ENCODE measurements at places on chromosomes 4 and X.
A peak's percentile ranks its signal among the peaks of the same experiment; 100 is the strongest.

DNA sequence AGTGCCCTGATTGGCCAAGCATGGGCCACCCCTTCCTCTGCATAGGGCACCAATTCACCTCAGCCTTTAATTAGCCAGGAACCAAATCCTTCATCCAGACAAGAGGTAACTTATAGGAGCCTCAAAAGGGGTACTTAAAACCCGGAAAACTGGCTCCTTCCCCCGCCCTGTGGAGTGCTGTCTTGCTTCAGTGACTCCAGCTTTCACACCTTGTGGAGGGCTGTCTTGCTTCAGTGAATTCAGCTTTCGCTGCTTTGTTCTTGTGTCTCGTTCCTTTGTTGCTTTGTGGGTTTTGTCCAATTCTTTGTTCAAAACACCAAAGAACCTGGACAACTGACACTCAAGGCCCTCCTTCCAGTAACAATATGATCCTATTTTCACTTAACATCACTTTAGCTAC is 82.2 kb upstream of the FRG1 start:
- no peak for DNase-seq

GRCh38 chrX:30887288-30887687 is 1.8 kb downstream of the TAB3 start:
- no peak for DNase-seq

- DNase-seq, result no peak
Observed at GRCh38 chr4:18578307-18578706, 556.8 kb upstream of the LCORL start.

DNA sequence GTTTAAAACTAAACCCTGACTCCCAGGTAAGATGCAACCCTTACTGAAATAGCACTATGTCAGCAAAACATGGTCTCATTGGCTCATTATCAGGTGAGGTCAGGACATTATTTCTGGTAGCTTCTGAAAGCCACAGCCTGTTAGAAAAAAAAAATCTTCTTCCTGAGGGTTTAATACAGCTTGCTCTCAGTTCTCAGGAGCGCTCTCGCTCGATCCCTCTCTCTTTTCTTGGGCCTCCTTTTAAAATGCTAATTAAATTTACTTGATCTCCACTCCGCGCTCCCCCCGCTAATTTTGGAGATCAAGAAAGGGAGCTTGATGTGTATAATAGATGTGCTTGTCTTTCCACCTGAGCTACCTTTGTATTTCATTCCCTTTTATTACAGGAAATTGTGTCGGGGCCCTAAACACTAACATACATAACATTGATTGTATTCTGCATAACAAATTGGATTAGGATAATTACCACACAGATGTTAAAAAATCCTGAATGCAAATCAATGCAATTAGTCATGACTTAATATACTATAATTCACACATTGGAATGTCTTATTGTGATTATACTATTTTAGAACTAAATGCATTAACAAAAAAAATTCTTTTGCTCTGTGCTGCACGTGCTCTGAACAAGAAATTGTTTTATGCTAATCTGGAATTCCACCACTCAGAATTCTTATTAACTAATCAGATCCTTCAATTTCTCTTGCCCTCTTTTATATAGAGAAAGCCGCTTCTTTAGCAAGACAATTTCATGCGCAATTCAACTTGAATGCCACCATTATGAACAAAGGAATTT is 101.6 kb upstream of the TEX13D start:
- no peak for DNase-seq

DNA sequence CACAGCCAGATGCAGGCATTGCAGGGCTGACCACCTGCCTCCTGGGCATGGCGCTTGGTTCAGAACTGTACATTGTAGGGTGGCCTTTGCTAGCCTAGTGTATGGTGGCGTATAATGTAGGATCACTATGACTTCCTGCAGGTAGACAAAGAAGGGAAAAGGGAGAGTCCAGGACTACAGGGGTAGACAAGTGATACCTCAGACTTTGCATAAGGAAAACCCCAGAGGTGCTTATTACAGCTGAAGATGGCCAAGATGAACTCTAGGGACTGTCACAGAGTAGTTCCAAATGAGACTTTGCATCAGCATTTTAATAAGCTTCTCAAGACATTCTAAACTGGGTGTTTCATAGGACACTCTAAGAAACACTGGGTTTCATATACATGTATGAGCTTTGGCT is 116.4 kb upstream of the PUDP start:
- no peak for DNase-seq

- no peak for DNase-seq
Observed at GRCh38 chr4:83651846-83652245, 115.9 kb downstream of the GPAT3 start.

DNA sequence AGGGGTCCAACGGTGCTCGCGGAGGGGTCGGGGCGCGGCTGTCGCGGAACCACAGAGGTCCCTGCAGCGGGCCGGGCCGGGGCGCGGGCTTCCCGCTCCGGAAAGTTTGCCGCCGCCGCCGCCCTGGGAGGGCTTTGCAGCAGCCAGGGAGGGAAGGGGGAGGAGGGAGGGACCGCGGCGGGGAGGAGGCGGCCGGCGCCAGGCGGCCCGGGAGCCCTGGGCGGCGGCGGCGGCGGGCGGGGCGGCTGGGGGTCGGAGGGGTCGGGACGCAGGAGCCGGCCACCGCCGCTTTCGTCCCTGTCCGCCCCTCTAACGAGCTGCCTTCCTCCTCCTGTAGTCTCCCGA is 375 bp downstream of the FGFR3 start:
- peak; percentile 58 for DNase-seq

GRCh38 chr4:175562542-175562941 is 249.5 kb downstream of the GPM6A start:
- no peak for DNase-seq

DNA sequence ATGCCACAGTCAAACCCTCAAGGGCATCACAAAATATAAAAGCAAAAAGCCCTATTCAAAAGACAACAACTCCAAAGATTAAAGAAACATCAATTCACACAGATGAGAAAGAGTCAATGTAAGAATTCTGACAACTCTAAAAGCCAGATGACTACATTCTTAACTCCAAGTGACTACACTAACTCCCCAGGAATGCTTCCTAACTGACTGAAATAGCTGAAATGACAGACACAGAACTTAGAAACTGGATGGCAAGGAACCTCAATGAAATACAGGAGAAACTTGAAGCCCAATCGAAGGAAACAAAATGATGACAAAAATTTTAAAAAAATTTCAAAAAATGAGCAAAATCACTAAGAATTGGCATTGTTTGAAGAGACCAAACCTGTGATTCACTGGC is 1047.6 kb upstream of the PCDH10 start:
- DNase-seq, result no peak

DNA sequence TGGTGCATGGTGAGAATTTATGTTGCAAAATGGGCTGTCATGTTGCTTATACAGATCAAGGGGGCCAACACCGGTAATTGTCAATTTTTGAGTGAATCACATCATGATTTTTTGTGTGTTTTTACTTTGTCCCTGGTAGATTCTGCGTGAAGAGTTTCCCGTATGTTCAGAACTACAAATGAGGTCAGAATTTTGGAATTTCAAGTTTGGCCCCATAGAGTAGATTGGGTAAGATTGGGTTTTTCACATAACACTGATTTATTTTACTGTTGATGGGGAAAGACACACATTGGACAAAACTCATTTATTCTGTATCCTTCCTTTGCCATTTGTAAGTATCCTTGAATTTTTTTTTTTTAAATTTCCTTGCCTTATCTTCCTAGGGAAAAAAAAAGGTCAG is 158.5 kb upstream of the MXRA5 start:
- no peak for DNase-seq

DNA sequence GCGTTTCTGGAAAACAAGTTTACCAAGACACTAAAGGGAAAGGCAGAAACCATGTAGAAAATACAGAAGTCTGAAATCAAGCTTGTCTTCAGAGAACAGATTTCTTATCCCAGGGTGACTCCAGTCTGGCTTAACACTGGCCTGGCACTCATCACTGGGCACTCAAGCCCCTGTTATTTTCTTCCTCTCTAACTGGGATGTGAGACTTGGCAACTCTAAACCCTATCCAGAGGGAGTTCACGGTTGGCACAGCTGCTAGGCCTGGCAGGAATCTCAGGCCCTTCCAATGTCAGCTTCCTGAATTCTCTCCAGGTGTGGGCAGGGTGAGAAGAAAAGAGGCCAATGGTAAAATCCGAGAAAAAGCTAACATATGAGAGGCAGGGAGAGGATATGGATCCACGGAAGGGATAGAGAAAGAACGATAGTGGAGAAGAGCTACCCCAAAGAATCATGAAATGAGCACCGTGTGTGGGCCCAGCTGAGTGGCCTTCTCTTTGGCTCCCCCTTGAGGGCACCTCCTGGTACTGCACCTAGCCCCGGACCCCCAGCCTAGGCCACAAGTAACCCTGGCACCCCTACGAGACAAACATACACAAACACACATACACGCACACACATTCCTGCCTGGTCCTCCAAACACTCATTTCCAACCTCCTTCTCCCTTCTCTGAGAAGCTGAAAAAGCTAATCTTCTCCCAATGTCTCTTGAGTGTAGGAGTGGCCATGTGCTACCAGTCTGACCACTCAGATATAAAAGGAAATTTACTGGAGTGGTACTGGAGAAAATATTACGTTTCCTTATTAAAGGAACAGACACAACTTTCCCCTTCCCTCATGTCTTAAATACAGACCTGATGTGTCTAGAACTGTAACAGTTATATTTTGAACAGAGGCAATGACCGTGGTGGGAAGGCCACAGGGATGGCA is 16.6 kb upstream of the PTCHD1 start:
- peak; percentile 41 for DNase-seq

GRCh38 chrX:55907968-55908607 is 190.5 kb downstream of the RRAGB start:
- no peak for DNase-seq

GRCh38 chr4:163548481-163549243 is 54.2 kb downstream of the TMA16 start:
- no peak for DNase-seq

GRCh38 chr4:84159762-84160161 is 339.3 kb downstream of the NKX6-1 start:
- peak; percentile 37 for DNase-seq

GRCh38 chrX:45667666-45668065 is 467.0 kb upstream of the DIPK2B start:
- no peak for DNase-seq

DNA sequence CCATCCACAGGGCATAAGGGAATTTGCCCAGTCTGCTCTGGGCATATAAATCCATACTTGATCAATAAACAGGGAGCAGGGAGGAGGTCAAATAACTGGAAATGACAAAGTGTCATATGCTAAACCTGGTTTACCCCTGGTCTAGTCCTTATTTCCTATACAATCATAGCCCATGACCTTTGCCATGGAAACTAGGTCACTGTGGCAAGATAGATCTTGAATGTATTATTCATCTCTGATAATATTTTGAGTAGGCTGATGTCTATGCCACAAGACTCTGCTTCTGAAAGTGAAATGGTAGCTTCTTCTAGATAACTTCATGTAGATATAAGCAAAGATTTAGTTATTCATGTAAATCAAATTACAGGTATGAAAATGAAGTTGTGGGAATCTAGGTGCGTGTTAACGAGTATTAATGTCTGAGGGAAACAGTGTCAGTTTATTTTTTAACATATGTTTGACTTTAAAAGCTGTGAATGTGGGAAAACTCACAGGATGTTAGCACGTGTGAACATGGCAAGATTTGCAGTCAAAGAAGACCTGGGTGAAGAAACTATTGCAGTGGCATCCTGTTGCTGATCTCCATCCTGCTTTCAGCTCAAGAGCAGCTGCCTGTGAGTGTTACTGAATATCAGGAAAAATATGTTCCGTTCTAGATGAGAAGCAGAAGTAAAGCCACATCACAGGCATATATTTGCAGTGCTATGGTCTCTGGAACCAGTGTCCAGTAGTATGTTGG is 81.8 kb upstream of the NDP start:
- no peak for DNase-seq

DNA sequence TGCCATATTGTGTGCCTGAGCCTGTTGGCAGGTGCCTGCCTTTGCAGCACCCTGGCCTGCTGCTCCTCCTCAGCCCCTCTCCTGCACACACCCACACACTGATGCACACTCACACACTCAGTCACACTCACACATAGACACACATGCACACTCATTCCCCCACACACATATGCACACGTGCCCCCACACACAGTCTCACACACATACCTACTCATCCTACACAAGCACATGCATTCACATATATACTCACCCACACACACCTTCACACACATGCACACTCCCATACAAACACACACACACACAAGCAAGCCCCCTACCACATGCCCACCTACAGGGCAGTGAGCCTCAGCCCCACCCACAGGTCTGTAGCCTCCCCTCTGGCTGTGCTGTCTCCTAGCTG is 245.0 kb downstream of the EVC2 start:
- DNase-seq, result no peak

DNA sequence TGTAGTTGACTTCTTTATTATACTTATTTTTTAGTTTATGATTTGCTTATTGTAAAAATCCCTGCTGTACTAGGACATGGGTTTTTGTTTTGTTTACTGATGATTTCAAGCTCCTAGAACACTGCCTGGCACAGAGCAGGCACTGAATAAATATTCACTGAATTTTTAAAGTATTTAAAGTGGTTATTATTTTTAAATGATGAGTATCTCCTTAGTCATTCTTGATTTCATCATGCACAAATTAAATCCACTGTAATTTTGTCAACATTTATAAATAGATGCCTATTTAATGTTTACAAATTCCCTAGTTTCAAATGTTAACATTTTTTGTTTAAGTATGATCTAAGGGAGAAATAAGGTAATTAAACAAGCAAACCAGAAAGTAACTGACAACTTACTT is 367.9 kb upstream of the SLIT2 start:
- no peak for DNase-seq

- DNase-seq, result no peak
Observed at GRCh38 chrX:13790206-13791131, 26.4 kb downstream of the GPM6B start.

- DNase-seq, result no peak
Observed at GRCh38 chr4:177190995-177191580, 118.6 kb upstream of the NEIL3 start.

DNA sequence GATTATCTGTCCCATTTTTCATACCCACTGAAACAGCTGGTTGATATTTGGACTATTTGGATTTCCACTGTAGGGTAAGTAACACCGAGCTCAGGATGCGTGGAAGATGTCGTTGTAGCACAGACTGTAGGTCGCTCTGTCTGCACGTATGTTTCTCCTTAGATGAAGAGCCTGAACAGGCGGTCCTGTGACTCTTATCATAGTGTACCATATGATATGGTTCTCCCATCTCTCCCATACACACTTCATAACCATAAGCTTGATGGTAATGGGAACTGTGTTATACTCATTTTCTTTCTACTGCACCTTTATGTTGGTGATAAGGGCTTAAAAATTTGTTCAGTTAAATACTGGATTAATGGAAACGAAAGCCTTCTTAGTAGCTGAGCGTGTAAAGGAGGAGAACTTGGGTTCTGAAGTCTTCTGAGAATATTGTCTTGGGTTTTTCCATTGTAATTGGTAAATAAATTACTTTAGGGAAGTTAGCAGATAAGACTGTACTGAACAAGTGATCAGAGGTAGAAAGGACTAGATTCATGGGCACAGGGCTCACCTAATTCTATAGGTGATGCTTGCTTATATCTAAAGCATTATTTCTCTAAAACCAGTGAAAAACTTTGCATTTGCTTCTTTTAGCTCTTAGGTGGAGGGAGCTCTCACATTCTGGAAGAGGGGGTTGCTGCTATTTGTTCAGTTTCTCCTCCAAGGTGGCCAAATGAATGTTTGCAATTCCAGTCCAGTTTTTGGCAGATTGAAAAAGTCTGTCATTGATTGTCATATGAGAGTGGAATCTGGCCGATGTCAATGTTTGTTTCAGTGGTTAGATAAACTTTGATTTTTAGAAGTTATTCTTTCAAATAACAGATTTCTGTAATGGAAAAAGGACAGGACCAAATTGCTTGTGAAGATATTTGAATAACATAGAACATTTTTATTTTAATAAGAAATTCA is 15.8 kb downstream of the SMAD1 start:
- no peak for DNase-seq
